ENCODE measurements at places on chromosomes 5 and 9.

DNA sequence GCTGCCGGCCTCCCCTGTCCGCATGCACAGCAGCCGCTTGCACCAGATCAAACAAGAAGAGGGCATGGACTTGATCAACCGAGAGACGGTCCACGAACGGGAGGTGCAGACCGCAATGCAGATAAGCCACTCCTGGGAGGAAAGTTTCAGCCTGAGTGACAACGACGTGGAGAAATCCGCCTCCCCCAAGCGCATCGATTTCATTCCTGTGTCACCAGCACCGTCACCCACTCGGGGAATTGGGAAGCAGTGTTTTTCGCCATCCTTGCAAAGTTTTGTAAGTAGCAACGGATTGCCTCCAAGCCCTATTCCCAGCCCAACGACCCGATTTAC, 75.3 kb downstream of the PIP5K1B start:
- no peak for DNase-seq

GRCh38 chr5:132279801-132280200, 14.4 kb upstream of the SLC22A4 start:
- DNase-seq: no peak

GRCh38 chr5:131776450-131776849, 20.4 kb downstream of the FNIP1 start:
- no peak for DNase-seq

DNA sequence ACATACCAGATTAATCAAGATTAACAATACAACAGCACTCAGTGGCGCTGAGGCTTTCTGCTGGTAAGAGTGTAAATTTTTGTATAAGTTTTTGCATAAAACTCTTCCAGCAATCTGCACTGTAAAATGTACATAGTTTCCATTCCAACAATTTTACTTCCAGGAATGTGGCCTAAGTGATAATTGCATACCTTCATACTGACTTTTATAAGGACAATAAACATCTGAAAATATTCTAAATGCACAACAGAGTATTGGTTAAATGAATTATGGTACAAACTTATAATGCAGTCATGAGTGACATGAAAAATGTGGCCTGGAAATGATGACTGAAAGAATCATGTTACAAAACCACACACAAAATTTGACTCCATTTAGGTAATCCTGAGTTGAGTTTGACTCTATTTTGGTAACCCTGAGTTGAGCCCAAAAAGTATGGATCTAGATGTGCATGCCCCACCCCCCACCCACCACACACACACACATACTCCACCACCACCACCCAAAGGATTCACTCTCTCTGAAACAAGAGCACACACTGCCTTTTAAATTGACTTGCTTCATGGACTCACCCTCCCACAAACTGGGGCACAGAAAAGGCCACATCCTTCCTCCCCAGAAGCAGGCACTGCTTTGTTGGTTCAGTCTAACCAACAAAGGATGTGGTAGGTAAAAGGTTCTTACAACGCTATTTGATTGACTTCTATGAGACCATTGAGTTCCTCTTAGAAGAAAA, 137.6 kb downstream of the SUSD1 start:
- no peak for DNase-seq

DNA sequence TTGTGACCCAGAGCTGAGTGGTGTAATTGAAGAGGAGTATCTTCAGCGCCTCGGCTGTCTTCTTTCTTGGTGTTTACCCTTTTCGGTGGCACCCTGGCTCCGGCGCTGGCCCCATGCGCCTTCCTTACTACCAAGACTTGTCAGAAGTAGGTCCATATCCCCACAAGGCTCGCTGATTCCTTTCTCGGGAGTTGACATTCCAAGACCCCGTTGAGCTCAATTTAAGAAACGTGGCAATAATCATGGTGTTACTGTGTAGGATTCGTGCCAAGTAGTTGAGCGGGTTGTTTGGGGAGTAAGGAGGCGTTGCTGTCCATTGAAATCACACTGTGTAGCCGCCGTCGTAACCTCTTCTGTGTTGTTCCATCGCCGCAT, 795 bp downstream of the NDUFAF2 start:
- peak; percentile 11 for DNase-seq

DNA sequence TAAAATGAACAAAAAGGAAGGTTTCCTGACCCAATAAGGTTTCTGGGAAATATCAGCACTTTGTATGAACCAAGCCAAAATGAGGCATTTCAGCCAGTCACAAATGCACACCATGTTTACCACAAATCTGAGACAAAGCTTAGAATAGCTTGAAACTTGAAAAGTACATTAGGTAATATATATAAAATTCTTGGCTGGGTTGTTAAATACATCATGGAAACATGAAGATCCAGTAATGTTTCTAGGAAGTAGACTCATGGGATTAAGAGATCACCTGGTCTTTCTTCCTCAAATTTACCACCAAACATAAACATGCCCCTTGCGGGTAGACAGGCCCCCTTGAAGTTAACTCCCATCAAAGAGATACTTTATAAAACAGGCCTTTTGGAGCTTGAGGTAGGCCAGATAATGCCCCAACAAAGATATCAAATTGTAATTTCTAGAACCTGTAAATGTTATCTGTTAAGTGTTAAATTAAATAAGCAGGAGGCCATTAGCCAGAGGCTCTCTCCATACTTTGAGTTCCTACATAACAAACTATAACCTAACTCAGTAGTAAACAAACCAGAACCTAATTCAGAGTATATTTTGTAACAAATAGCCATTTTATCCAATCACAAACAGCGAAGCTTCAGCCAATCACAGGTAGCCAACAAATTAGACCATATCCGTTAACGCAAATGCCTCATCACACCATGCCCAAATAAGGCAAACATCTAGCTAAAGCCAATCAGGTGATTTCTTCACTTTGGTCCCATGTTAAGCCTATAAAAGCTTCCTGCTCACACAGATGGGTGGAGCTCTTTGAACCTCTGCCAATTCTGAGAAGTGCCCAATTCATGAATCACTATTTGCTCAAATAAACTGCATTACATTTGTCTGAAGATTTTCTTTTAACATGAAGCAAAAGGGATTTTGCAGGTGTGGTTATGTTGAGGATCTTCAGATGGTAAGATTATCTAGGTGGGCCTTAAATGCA, 127.9 kb upstream of the TARS1 start:
- DNase-seq: no peak

GRCh38 chr9:126536841-126537465, 76.8 kb upstream of the LMX1B start:
- DNase-seq: no peak

GRCh38 chr9:12922224-12922866, 147.5 kb downstream of the LURAP1L start:
- DNase-seq: no peak

DNA sequence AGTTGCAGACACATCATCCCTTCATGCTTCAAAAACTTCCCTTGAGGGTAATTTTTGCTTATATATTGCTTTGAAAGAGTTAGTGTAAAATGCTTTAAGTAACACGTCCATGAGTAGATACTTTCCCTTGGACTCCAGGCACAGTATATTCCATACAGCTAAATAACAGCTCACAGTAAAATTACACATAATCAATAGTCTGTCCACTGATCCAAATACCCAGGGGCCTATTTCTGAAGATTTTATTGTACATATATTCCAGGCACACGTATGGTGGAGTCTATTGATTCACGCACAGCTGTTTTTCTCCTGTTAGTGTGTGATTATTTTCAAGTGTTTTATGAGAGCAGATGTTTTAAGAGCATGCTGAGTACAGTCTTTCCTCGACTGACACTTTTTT, 223.7 kb upstream of the GRAMD2B start:
- DNase-seq: no peak

DNA sequence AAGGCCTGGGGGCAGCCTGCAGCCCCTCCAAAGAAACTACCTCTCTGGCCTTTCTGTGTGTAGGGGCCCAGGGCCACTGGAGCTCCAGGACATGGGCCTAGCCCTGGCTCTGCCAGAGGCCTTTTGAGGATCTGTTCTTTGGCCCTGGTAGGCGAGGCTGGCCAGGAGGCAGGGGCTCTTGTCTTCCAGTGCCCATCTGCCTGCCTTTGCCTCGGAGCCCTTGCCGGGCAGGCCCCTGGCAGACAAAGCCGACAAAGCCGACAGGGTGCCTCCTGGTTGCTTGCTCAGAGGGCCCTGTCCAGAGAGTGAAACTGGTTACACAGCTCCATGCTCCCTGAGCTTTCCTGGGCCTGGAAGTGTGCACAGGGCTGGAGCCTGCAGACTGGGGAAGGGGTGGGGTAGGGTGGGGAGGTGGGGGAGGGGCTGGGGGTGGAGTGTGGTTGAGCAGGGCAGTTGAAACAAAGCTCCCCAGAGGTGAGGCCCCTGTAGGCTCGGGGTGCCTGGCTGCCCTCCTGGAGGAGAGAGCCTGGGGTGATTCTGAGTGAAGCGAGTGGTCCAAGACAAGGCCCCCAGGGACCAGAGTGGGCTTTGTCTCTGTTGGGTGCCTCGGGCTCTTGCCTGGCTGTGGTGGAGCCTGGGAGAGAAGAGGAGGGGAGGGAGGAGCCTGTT, 29.3 kb downstream of the PTPA start:
- no peak for DNase-seq

GRCh38 chr9:1920386-1920785, 94.8 kb upstream of the SMARCA2 start:
- DNase-seq: no peak

- no peak for DNase-seq
These were observed 32.9 kb downstream of the FGD3 start for GRCh38 chr9:92980085-92980745.

DNA sequence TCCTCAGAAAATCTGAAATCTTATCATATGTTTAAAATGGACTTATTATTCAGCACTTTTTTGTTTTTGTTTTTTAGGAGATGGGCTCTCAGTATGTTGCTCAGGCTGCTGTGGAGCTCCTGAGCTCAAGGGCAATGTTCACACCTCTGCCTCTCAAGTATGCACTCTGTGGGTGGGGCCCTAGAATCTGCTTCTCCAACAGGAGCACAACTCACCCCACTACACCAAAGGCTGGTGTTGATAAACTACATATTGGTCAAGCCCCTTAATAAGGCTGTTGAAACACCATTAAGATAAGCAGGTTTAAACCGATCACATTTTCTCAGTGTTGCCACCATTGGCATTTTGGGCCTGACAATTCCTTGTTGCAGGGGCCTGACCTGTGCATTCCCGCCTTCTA, 131.6 kb downstream of the FANCC start:
- no peak for DNase-seq

DNA sequence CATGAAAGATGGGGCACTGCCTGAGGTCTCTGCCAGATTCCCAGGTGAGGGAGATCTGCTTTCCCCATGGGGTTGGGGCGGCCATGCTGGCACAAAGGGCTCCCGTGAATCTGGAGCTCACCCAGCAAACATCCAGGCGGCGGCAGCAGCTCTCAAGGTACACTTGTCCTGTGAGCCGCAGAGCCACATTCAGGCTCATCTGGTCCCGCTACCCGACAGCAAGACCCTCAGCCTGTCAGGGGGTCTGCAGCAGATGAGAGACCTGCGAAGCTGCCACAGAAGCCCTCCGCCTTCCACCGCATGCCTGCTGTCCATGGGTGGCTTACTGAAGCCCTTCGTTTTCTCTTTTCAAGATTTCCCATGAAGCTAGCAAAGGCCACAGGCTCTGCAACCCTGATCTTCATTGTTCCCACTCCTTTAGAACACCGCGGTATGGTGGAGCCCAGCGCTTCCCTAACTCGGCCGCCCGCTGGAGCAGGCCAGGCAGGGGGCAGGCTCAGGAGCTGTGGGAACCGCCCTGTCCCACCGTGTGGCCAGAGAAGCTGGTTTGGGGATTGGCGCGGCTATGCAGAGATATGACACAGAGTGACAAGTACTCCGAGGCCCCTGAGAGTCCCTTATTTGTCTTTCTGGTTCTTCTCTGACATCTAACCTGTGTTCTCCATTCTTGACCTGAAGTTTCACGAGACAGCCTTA, 8.8 kb downstream of the LRRC14B start:
- DNase-seq: no peak

DNA sequence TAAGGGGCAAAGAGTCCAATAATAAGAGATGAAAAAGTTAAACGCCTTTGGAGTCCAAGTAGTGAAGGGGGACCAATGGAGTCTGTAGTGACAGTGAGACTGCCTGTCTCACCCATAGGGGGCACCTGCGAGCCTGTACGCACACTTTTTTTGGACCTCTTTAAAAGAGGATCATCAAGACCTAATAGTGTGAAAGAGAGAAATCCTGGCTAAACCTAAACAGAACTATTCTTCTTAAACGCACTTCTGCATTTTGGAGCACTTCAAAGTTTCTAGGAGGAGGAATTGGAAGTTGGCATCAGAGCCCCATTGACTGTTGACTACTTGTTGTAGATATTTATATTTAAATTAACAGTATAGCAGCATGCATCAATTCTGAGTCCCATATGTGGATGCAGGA, 636.1 kb upstream of the KLF4 start:
- DNase-seq: no peak

DNA sequence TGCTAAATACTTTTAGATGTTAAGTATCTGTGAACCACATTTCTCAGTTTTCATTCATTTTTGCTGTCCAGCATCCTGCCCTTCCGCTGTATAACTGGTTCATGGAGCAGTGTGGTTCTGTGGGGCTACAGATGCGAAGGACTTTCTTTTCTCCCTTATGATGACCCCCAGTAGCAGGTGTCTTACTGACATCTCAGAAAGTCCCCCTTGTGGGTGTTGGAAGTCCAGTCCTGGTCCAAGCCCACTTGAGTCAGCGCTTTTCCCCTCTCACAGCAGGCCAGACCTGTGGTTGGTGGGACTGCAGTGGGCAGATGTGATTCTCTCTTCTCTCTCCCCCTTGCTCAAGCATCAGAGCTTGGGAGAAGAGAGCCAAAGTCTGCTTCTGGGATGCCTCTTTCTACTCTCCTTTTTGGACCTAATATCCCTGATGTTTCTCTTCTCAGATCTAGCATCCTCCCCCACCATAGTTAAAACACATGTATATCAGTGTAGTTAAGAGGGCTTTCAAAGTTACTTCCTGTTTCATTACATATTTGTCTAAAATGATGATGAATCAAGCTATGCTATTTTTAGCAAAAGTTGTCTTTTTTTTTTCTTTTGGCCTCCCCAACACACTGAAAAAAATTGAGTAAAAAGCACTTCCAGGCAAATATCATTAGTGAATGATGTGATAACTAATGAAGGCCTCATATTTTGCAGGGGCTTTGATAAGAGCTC, 119.5 kb upstream of the ZNF618 start:
- DNase-seq: no peak

- DNase-seq: peak; percentile 4
These were observed 676.5 kb downstream of the DMRTA1 start for GRCh38 chr9:23123048-23123632.

- DNase-seq: no peak
These were observed 140.3 kb downstream of the ZSWIM6 start for GRCh38 chr5:61472172-61472958.

GRCh38 chr5:129384736-129385135, 75.4 kb upstream of the ADAMTS19 start:
- DNase-seq: no peak

DNA sequence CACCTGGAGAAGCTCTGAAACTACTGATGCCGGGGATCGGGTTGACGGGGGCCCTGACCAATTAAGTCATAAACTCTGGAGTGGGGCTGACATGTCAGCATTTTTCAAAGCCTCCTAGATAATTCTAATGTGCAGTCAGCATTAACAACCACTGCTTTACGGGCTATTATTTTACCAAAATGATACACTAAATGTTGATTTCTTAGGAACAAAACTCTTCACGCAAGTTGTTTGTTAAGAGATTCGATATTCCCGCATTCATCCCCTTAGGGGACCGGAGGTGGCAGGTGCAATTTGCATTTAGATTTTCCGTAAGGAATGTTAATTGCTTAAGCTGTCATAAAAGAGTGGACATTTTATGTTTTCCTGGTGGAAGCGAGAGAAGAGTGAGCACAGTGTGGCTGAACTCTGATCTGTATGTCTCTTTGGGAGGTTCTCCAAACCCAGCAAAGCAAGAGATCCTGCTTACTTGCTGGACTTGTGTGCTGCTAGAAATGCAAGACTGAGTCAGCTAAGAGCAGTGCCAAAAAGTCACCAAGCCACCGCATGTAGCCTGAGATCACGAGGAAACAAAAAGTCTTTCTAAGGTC, 77.6 kb downstream of the UGCG start:
- no peak for DNase-seq
